RPMI8226 (cell line): ENCODE measurements at places on chromosomes 5 and 9.

DNA sequence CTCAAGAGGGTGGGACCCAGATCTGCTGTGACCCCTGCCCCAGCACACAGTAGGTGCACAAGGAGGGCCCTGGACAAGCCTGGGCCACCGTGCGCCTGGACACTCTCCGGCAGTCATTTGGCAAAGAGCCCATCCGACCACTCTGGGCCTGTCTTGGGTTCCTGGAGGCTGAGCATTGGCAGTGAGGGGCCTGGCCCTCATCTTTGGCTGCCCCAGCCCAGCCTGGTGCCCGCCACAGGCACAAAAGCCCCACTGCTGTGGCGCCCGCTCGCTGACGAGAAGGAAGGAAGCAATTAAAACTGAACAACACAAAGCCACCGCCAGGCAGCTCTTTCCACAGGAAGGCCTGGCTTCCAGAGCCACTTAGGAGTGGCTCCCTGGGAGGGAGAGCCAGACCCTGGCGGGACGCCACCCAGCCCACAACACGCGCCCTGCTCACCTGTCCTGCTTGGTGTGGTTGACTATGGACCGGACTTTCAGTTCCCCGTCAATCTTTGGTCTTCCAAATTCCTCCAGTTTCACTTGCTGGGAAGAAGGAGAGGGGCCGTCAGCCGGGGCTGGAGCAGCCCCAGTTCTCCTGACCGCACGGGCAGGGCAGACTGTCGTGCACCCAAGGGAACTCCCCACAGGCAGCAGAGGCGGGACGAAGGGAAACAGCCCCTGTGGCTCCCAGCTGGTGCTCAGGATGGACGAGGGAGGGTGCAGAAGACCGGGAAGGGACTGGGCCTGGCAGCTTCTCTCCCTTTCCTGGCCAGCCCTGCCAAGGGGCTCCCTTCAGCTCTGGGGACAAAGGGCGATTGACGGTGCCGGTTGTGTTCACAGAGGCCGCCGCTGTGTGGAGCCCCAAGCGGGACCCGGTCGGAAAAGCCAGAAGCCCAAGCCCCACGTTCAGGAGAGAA is 50.9 kb upstream of the SARDH start:
- DNase-seq: peak; percentile 16

DNA sequence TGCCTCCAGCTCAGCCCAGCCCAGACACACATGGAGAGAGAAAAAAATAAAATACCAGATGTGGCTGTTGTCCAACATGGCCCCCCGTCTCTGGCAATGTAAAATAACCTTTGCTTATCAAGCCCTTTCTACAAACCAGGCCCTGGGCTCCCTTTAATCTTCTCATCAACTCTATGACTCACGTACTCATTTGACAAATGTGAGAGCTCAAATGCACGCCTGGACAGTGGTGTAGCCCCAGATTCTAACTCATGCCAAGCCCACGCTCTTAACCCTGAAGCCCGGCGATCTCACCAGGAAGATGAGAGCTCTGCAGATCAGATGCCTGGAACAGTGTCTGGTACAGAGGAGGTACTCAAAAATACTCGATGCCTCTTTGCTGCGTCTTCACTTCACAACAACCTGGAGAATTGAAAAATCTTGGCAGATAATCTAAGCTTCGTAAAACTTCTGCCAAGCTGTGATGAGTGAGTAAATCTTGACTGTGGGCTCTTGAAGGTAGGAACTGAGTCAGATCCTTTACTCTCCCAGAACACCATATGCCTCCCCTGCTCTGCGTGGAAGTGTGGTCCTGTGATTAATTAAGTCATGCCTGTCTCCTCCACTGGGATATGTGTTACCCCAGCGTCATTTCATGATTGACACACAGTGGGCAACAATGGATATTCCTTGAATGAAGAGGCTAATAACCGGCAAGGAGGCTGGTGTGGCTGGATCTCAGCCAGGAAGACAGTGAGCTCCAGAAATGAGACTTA is 102.0 kb upstream of the FSTL4 start:
- DNase-seq: no peak

DNA sequence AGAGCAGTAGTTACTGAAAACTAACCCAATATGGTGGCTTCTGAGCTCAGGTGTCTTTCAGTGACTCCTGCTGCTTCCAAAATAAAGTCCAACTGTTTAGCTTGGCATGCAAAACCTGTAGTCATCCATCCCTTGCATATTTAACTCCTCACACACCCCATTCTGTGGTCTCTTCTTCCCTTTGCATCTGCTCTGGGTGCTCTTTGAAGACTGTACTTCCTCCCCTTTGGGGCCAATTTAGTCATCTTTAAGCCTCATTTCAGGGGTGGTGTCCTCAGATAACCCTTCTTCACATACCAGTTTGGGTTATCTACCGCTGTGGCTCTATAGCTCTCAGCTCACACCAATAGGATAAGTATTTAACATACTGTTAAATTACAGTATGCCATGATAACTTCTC is 209.9 kb upstream of the DMRT1 start:
- DNase-seq: no peak

DNA sequence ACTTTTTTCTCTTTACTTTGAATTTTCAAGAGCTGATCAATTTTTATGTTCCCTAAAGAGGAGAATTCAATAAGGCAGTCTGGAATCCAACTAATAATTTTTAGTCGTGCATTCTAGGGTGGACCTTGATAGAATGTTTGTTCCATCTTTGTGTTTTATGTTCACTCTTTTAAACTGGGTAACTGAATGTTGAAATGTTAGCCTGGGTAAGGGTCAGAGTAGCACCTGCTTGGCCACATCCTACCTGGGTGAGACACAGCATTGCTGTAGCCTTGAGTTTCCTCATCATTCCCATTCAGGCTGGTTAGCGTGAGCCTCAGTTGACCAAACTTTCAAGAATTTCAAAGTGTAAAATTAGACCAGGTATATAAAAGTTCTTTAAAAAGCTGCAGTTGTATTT is 85.0 kb downstream of the SGCD start:
- no peak for DNase-seq

GRCh38 chr9:124520206-124520596 is 13.0 kb upstream of the NR5A1 start:
- no peak for DNase-seq

GRCh38 chr5:140432916-140433315 is 31.3 kb downstream of the ANKHD1 start:
- no peak for DNase-seq

DNA sequence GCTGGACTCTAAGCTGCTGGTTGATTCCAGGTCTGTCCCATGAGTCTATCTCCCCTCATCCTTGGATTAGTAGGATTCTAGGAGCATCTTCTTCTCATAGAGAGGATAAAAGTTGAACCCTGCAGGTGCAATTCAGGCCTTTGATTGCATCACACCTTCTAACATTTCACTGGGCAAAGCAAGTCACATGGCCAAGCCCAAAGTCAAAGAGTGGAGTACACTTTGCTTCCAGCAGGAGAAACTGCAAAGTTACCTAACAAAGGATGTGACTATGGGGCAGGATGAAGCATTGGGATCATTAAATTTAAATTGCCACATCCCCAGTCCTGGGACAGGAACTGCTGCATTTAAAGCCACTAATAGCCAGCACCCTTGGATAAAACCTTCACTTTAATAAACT is 51.0 kb upstream of the EGFLAM start:
- no peak for DNase-seq

DNA sequence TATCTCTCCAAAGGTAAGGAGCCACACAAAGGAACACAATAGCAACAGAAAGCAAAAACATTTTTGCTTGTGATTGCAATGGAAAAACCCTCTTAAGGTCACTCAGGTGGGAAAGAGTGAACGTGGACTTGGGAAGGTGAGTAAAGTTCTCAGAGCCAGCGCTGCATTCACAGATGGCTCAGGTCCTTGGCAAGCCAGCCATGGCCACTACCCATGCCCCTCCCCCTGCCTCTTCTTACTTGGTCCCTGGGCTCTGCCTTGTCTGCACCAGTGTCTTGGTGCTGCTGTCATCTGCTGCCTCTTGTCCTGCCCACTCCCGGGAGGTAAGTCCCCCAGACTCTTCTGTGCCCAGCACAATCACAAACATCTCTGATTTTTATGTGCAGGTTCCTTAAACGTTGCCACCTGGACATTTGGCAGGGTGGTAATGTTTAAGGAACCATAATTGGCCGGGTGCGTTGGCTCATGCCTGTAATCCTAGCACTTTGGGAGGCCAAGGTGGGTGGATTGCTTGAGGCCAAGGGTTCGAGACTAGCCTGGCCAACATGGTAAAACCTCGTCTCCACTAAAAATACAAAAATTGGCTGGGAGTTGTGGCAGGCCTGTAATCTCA is 74.6 kb downstream of the FEM1C start:
- DNase-seq: no peak
